ENCODE measurements at places on chromosomes 3 and 15. TPM values are rescaled to one million over a fixed set of nuclear protein-coding genes. Genes with fewer than 3 reads are reported as not detected.

Gene CFAP92
- total RNA-seq: 0.40 TPM

DNA sequence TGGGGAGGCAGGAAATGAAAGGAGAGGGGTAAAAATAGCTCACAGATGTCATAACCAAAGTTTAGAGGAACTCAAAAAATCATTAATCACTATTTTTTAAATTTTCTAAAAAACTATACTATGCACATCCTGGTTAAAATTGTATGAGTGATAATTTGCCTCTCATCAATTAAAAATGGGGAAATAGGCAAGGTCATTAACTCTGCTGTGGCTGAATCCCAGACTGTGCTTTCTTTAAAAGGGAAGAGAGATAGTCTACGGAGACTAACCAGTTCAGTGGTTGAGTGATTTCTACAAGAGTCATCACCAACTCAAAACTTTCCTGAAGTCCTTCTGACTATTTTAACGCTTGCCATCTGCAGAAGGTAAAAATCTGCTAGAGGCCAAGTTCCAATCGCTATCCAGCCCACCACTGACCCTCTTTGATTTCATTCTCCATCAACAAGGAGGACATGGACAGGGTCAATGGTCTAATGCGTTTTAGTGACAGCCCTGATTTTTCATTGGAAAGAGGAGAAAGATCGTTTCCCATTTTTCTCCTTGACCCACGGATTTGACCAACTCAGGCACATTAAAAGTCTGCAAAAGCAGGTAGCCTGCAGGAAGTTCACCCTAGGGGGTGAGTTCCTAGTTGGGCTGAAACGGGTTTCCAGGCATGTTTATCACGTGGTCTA lies 850 bp downstream of the SUCLG2 start:
- no peak for DNase-seq

DNA sequence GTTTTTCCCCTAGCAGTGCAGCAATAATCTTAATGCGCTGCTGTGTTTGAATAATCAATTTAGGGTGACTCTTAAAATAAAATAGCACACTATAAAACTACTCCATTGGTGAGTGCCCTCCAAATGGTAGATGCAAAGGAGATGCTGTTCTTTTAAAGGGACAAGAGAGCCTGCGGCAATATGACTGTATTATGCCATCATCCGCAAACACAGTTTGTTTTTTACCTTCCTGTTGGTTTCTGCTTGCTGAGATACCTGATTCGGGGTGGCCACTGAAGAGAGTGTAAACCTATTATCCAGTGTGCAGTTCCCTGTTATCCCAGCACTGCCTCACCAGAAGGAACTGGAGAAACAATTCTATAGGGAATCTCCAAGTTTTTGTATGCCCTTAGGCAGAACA lies 523.1 kb upstream of the TGFBR2 start:
- DNase-seq: no peak

GRCh38 chr3:178658694-178659325 lies 122.6 kb downstream of the KCNMB2 start:
- no peak for DNase-seq

DNA sequence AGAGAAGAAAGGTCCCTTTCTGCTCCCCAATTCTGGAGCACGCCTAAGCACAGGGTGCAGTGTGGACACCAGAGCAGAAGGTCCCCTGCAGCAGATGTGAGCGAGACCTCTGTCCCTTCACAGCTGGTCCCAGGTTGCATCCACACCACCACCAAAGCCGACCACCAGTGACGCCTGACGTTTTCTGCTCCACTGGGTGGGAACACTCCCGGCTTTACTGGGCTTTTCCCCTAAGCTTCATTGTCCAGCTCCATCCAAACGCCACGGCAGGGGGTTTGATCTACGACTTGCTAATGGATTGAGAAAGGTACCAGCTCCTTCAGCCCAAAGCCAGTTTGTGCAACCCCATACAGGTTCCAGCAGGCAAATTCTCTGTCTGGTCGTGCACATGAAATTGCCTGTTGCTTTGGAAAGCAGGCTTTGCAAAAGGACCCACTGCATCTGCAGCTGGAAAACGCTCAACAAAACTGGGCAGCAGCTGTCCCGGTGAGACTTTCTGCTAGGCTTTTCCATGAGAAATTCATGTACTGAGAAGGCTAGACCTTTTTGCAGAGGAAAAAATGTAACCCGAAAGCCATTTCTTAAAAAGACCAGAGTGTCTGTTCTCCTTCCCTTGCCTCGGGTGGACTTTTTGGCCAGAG lies 31.1 kb downstream of the ADAMTS17 start:
- DNase-seq: no peak

DNA sequence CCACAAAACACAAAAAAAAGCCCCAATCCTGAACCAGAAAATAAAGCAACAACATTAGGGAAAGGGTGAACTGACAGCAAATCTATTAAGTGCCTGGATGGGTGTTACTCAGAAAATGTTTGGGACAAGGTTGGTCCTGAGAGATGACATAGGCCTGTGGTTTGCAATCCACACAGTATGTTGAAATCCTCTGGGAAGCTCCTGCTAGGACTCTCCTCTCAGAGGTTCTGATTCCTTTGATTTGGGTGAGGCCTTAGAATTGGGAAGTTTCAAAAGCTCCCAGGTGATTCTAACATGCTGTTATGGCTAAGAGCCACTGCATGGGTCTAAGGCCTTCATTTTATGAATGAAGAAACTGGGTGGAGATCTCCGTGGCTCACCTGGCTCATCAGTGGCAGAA lies 18.4 kb downstream of the CLDN1 start:
- no peak for DNase-seq

GRCh38 chr15:36254426-36254825 lies 325.0 kb upstream of the CDIN1 start:
- DNase-seq: no peak

DNA sequence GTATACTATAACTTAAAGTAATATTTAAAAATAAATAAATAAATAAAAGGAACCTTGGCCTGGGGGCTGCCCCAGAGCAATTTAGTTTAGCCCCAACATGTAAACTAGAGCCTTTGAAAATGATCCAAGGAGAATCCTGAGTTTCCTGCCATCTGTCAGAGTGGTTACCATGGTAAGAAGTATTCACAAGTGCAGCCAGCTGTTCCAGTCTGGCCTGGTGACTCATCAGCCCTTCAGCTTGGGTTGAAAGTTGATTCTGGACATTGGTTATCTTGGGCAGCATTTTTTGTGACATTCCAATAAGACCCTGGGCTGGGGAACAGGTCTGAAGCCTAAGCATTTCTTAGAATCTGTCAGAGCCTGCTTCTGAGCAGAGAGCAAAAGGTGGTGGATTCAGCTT lies 72.7 kb upstream of the LRTM1 start:
- no peak for DNase-seq

DNA sequence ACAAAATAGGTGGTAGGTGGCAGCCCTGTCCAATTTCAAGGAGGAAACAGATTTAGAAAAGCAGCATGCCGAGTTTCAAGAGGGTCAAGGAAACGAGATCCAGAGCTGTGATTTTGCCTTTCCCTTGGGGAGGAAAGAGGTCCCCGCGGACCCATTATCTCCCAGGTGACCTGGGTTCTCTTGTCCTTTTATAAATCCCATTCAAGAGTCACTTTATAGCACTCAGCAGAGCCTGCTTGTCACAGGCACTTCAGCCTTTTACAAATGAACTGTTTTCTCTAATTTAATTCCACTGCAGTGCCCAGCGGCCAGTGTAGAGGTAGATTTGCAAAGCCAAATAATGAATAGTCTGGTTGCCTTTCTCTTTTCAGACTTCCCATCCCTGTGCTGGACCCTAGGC lies 99.9 kb downstream of the CD47 start:
- DNase-seq: no peak

Measured in esophagus squamous epithelium (tissue), 5 donors.